K562 (cell line): ENCODE measurements at places on chromosomes 7 and 10. TPM values are rescaled to one million over a fixed set of nuclear protein-coding genes. Genes with fewer than 3 reads are reported as not detected.

Gene HMX3
- 43.2 and 43.5 TPM in 2 replicates for total RNA-seq

Gene ACTL6B
- total RNA-seq: not detected in 2 replicates

Gene TCAF2
- total RNA-seq: 4.1 and 4.9 TPM in 2 replicates

Gene GIMAP8
- 0.16 TPM in 1 of 2 replicates, not detected in the other for total RNA-seq

Gene THSD7A
- 0.02 and 0.04 TPM in 2 replicates for total RNA-seq
